Stomach (tissue), 19 donors: ENCODE measurements at places on chromosomes 11 and 22. TPM values are rescaled to one million over a fixed set of nuclear protein-coding genes. Genes with fewer than 3 reads are reported as not detected.
A peak's percentile ranks its signal among the peaks of the same experiment; 100 is the strongest.

APLNR gene
- 5.1 TPM for total RNA-seq

DNA sequence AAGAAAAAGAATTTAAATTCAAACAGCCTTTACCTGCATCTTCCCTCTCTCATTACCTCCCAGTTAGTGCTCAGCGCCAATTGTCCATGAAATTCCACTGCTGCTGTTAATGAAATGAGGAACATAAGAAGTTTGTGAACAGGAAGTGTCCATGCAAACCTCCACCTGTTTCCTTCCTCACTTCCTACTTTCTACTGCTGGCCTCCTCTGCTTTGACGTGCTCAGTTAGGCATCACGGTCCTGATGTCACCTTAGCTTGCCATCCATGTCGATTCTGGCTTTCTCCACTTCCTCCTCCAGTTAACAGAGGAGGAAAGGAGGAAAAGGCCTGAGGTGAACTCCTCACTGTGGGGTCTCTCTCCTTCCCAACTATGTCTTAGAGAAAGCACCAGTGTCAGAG, 26.9 kb upstream of the HTR3A start:
- no peak for DNase-seq

DNA sequence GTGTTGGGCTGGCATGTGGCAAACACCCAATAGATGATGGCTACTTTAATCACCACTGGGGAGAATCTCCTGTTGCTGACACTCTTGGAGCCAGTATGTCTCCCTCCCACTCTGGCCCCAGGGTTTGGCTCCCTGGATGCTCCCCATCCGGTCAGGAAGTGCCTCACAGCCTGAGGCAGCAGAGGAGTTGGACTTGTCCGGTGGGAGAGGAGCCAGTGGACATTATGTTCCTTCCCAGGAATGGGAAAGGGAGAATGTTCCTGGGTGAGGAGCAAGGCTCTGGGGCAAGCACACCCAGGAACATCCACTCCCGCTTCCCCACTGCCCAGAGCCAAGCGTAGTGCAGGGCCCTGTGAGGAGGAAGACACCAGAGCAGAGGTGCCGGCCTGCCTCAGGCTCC, 84.6 kb upstream of the NAV2 start:
- DNase-seq: no peak

GRCh38 chr11:125075242-125075625, 12.1 kb downstream of the SLC37A2 start:
- DNase-seq: no peak

GRCh38 chr11:119802670-119803069, 73.7 kb upstream of the NECTIN1 start:
- no peak for DNase-seq

DNA sequence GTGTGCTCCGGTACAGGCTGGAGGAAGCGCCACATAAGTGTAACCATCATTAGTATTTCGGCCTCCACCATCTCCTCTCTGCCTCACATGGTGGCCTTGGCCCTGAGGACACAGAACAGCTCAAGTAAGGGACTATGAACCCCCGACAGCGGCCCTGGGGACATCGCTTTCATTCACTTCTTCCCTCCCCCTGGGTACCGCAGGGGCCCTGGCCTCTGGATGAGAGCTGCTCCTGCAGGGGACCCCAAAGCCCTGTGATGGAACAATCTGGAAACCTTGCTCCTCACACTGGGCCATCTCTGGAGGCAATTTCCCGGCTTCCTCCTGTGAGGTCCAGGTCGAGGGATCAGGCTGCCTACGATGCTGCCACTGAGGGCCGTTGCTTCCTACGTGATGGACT, 565.5 kb downstream of the BRD1 start:
- peak; percentile 17 for DNase-seq
